ENCODE measurements at places on chromosomes 5 and 9. TPM values are rescaled to one million over a fixed set of nuclear protein-coding genes. Genes with fewer than 3 reads are reported as not detected.
A peak's percentile ranks its signal among the peaks of the same experiment; 100 is the strongest.

The SPATA31E1 gene
- total RNA-seq, result not detected

The SPINK6 gene
- total RNA-seq, result not detected

The PLPPR1 gene
- not detected for total RNA-seq

The CDC20B gene
- total RNA-seq, result not detected

The LHX6 gene
- 8.0 TPM for total RNA-seq

The IL9 gene
- not detected for total RNA-seq

The FYB1 gene
- 5.8 TPM for total RNA-seq

The PDCD1LG2 gene
- 2.3 TPM for total RNA-seq

The SNAPC4 gene
- 4.4 TPM for total RNA-seq

The ADAMTS12 gene
- 1.4 TPM for total RNA-seq

The ELOVL7 gene
- 0.40 TPM for total RNA-seq

The HMCN2 gene
- total RNA-seq, result 7.3 TPM

GRCh38 chr5:123448017-123448617, 24.9 kb upstream of the CEP120 start:
- no peak for DNase-seq

DNA sequence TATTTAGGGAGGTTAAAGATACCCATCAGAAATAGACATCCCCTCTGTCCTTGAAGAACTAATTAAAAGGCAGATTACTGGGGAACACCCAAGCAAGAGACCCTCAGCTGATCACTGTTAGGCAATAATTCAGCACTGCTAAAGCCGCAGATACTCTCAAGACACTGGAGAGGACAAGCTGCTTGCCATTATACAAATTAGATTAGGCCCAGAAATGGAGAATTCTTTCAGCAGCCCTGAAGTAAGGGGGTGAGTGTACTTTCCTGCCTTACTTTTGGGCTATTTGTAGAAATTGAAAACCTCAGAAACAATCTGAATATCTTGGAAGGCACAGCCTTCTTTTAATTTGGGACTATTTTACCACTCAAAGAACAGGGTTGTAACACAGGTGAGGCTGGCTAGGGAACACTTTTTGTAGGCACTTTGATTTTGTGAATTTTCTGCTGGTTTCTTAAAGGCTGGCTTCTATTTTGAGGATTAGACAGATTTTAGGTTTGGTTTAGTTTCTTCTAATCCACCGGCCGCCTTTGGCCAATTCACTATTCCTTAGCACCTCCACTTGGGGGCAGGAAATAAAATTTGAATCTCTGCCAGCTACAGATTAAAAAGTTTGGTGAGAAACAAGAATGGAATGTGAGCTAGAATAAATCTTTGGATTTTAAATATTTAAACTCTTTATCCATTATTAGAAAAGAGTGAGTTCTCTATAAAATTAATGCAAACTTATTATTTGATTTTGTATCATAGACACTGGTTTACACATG, 106.0 kb downstream of the SMARCA2 start:
- no peak for DNase-seq

DNA sequence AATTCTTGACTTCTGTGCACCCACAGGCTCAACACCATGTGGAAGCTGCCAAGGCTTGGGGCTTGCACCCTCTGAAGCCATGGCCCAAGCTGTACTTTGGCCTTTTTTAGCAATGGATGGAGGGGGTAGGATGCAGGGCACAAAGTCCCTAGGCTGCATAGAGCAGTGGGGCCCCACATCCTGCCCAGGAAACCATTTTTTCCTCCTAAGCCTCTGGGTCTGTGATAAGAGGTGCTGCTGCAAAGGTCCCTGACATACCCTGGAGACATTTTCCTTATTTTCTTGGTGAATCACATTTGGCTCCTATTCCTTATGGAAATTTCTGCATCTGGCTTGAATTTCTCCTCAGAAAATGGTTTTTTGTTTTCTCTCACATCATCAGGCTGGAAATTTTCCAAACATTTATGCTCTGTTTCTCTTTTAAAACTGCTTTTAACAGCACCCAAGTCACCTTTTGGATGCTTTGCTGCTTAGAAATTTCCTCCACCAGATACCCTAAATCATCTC, 482.7 kb upstream of the TLE4 start:
- no peak for DNase-seq

- DNase-seq, result no peak
These were observed 3.9 kb upstream of the PURA start for GRCh38 chr5:140109759-140110645.

- no peak for DNase-seq
These were observed 21.0 kb upstream of the RAB14 start for GRCh38 chr9:121222524-121223171.

GRCh38 chr5:71586052-71586940, 844 bp upstream of the MCCC2 start:
- no peak for DNase-seq

DNA sequence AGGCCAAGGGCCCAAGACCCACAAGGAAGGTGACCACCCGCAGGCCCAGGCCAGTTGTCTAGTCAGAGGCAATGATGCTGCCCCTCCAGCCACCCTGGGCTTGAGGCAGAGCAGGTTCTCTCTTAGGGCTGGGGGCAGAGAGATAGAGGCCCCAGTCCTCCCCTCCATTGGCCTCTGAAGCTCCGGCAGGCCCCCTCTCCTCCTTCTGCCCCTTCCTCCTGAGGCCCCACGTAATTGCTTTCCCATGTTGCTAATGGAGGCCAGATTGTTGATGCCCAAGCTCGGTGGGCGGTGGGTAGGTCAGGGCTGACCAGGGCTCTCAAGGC, 26.6 kb upstream of the ENHO start:
- DNase-seq, result no peak

- DNase-seq, result peak; percentile 44
These were observed 112.5 kb upstream of the LARP1 start for GRCh38 chr5:154642499-154643245.

- no peak for DNase-seq
These were observed 169.2 kb downstream of the RAB3C start for GRCh38 chr5:58752104-58752503.

- DNase-seq, result no peak
These were observed 154.8 kb upstream of the GAS1 start for GRCh38 chr9:87102126-87102525.

DNA sequence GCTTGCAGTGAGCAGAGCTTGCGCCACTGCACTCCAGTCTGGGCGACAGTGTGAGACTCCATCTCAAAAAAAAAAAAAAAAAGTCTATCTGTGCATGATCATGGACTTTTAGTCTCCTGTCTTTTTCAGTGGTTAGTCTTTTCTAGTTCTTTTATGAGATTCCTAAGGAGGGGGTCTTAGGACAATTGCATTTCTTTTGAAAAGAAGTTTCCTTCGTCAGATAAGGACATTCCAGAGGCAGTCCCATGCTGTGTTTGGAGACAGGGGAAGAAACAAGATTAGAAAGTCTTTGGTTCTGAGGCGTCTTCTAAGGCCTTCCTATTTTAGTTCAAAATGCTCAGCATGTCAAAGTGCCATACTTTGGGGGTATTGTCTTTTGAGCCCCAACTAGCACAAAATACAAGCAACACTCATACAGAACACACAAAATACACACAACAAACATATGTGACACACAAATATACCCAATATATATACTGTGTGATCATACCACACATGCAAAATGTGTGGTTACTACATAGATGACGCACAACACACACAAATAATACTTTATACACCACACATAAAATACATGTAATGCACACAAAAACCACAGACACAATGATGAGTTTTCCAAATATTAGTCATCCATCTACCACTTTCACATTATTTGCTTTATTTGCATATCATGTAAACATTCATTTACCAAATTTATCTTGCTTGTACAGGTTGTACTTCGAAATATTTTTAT, 394.5 kb downstream of the SPATA31D1 start:
- no peak for DNase-seq

DNA sequence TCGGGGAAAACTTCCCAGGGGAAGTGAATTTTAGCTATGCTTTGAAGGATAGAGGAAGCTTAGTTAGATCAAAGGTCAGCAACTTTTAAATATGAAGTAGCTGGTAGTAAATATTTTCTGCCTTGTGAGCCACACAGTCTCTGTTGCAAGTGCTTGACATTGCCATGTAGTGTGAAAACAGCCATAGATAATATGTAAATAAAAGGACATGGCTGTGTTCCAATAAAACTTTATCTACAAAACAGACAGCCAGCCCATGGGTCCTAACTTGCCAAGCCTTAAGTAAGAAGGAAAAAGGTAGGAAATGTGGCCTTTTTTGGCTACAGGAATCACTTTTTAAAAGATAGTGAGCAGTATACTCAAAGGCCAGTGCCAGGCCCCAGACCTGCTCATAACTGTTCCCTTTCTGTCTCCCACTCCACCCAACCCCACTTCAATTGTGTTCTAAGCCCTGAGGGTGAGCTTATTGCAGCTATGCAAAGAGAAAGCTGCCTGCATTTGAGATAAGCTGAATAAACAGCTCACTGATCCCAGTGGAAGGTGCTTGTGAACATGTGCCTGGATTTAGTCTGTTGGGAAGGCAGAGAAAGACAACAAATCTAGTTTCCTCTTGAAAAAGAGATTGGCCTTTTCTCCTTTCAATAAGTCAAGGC, 113.0 kb upstream of the TRIM32 start:
- no peak for DNase-seq

DNA sequence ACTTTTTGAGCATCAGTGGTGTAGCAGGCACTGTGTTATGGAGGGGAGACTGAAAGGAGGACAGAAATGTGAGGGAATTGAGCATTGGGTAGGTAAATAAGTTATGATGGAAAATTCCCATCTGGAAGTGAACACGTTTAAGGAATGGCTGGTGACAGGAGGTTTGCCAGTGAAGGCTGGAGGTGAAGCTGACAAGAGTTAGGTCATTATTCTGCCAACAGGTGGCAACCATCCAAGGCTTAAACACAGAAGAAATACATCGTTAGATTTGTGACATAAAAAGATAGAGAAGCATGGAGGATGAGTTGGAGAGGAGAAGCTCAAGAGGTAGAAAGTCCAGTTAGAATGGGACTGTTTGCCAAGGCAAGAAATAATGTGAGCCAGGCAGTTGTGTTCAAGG, 455.3 kb upstream of the SGCD start:
- no peak for DNase-seq

- no peak for DNase-seq
These were observed 44.2 kb downstream of the FGF1 start for GRCh38 chr5:142641711-142642110.

DNA sequence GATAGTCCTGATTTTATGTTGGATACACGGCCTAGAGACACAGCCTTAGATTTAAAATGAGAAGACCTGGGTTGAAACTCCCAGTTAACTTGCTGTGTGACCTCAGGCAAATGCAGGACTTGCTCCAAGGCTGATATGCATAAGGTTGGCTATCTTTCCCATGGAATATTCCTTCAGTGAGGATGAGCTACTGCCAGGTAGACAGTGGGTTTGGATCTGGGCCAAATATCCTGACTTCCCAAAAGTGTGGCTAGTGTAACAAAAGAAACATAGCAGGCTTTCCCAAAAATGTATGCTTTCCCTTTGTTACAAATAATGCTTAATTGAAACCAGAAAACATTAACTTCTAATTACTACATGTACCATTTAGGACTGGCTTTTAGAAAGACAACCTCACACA, 697 bp upstream of the XPA start:
- no peak for DNase-seq

- DNase-seq, result no peak
These were observed 179.9 kb upstream of the NR3C1 start for GRCh38 chr5:143583409-143583808.

- no peak for DNase-seq
These were observed 425.8 kb downstream of the MAN2A1 start for GRCh38 chr5:110115503-110115902.

DNA sequence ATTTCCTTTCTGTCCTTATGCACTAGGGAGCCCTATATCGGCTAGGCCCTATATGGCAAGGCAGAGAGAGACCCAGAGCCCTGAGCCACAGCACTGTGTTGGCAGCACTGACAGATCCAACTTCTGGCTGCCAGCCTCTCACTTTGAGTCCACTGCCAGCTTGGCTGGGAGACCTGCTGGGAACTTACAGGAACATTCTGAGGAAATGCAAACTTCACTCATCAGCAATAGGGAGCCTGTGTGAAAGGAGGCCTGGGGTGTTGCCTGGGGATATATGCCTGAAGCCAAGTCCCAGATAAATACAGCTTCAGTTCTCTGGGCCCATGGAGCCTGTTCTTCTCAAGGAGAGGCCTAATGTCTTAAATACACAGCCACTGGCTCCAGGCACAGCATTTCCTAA, 78.0 kb downstream of the ADRB2 start:
- peak; percentile 73 for DNase-seq

- no peak for DNase-seq
These were observed 31.0 kb downstream of the DOCK2 start for GRCh38 chr5:169667896-169668674.

DNA sequence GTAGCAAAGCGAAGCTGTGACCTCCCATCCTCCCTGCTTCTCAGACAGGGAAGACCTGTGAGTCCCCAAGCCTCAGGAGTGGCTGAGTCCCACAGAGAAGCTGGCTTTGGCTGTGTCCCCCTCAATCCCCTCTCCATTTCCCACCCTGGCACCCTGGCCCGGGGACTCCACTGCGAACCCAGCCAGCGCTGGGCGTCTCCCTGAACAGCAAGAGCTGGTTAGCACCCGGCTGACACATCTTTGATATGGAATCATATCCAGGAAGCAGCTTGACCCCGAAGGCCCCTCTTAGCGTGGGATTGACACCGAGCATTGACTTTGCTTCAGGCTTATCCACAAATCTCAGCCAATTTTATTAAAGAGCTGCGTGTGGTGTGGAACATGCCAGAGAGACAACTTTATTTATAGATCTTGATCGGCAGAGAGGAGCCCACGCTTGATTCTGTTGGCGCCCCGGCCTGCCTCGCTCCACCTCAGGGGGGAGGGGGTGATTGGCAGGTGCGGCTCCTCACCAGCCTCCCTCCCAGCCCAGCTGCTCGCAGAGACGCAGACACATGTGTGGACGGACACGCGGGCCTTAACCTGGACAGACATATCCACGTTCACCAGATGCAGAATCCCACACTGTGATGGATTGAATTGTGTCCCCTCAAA, 120.7 kb upstream of the MVB12B start:
- no peak for DNase-seq

GRCh38 chr9:133696071-133696472, 42.1 kb downstream of the SARDH start:
- peak; percentile 8 for DNase-seq

DNA sequence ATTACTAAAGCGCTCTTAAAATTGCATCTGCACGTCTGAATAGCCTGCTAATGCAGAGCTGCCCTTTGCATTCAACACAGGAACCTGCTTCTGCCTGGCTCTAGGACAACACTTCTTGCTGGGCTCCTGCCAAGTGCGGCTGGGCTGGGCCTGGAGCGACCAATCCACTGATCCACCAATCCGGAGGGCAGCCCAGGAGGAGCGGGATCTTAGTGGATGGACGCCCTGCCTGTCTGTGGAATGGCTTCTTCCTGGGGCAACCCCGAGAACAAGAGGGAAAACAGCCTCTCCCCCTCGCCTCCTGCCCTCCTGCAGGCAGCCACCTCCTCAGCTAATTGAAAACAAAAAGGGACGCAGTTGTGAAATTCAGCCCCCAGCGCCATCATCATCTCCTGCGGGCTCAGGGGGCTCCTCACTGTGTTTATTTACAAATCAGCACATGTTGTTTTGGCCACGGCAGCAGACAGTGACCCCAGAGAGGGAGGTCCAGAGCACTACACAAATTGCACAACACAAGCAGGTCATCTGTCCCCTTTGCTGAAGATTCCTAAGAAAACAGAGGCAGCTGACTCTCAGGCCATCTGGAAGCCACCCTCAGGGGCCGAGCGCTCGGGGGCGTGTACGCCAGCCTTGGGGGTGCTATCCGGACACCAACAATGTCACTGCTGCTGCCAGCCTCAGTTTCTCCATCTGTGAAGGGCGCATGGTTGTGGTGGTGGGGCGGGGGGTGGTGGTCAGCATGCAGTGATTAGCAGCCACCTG, 57.3 kb downstream of the GADD45G start:
- peak; percentile 99 for DNase-seq

- DNase-seq, result no peak
These were observed 45.4 kb upstream of the TDRD7 start for GRCh38 chr9:97366476-97366875.

- no peak for DNase-seq
These were observed 300.7 kb upstream of the IRX4 start for GRCh38 chr5:2183154-2184025.

Data from left ventricle myocardium superior (tissue), 1 donor.